ENCODE measurements at places on chromosomes 7 and 10.
A peak's percentile ranks its signal among the peaks of the same experiment; 100 is the strongest.

DNA sequence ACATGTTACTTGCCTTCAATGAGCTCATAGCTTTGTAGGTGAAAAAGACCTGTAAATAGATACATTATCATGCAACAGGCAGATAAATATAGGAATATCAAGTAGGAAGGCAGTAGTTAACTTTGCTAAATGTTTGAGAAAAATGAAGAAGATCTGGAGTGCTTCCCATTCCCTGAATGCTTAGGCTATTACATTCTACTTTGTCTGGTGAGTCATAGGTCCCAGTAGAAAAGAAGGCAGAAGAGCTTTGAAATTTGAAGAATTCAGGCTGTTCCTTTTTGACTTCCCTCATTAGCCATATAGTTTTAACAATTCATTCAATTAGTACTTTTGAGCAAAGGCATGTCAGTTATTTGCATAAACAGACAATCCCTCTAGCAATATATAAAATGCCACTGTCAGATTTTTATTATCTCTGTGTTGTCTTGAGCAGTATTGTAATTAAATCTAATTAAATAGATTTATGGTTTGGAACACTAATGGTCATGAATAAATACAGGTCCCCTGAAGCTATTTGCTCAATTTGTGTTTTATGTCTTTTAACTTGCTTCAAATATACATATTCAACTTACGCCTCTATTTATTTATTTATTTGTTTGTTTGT is 875.0 kb downstream of the REEP3 start:
- no peak for DNase-seq

GRCh38 chr10:132443605-132443982 is 46.6 kb downstream of the PWWP2B start:
- DNase-seq: peak; percentile 78

DNA sequence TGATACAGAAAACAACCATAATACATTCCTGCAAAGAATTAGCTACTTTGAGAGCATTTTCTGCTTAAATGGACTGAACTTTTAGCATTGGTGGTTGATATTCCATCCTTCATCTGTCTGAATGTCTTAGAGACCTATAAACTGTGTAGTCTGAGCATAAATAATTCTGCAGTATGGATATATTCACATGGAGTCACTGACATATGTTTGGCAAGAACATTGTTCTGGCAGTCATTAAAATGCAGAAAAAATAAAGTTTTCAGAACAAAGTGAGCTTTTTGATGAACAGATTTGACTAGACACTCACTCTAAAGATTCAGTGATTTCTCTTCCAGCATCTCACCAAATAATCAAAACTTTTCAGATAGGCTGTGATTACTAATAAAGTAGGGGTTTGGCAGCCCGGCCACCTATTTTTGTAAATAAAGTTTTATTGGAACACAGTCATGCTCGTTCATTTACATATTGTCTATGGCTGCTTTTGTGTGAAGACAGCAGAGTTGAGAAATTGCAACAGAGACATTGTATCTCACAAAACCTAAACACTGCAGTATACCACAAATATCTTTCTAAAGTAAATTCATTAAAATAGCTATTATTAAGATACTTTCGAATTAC is 44.1 kb upstream of the RAPGEF5 start:
- DNase-seq: no peak

GRCh38 chr7:73829505-73829904 is 1.3 kb upstream of the CLDN4 start:
- no peak for DNase-seq

DNA sequence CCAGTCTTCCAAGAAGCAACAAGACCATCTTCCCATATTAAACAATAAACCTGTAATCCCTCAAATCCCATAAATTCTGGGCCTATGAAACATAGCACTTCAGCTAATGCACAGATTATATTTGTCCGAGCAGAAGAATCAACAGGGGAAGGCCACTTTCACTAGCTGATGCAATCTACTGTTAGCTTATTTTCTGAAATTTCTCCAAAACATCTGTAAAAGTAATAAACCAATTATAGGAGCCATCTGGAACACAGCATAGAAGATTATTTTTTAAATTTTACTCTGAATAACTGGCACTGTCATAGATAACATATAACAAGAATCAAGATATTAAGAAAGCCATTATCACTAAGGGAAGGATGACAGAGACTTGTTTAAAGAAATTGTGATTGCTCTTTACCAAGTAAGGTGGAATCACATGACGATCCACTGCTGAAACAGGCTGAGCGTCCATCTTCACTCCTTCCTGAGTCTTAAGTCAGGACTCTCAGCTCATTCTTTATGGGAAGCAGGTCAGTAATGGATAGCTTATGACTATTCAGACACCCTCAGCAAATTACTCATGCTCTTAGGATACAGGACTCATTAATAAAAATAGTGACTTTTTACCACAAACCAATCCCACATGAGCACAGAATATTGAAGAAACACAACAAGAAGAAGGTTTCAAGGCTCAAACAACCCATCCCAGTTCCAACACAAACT is 719.5 kb downstream of the XPNPEP1 start:
- no peak for DNase-seq

DNA sequence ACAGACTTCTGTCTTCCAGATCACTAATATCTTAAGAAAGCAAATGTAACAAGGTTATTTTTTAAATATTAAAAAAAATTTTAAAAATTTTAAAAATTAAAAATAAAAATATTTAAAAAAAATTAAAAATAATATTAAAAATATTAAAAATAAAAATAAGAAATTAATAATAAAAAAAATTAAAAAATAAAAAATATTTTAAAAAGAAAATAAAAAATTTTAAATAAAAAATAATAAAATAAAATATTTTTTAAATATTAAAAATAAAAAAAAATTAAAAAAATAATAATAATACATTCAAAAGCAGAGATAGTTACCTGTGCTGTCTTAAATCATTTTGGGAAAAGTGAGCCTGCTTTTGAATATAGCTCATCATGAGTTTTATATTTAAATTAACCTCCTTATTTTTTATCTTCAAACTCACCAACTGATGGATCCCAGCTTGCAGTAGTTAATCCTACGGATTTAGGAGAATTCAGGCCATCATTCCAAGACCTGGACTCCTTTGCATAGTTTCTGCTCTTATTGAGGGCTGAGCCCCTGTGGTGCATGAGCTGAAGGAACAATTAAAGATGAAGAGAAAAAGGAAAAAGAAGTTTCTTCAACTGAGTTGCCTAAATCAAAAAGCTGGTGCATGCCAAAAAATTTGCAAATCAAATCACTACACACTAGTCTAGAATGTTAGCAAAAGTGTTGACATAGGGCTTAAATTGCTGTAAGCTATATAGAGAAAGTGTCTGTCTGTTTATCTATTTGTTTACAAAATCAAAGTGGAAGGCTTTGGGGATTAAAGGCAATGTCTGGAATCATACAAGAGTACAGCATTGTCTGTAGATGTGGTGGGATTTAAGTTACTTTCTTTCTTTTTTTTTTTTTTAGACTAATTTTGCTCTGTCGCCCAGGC is 50.5 kb upstream of the ZNF438 start:
- DNase-seq: no peak

GRCh38 chr10:114571316-114571999 is 86.6 kb downstream of the ABLIM1 start:
- no peak for DNase-seq

GRCh38 chr10:122725768-122726167 is 26.1 kb upstream of the C10orf120 start:
- DNase-seq: no peak

GRCh38 chr7:29115130-29115687 is 31.1 kb downstream of the CPVL start:
- no peak for DNase-seq

DNA sequence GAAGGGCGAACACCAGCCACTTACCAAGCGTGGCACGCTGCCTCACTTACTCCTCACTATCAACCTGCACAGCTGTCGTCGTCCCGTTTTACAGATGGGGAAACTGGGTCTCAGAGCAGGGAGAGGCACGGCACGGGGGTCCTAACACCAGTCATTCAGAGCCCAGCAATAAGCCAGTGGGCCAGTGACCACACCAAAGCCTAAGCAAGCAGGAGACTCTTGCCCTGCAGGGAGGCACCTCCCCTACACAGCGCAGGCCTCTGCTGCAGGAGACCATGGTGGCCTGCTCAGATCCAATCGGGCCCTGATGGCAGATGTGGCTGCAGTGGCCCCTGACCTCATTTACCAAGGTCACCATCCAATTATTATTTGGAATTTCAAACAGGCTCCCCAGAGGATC is 4.8 kb downstream of the SLIT1 start:
- no peak for DNase-seq

- DNase-seq: no peak
These were observed 28.4 kb upstream of the OPALIN start for GRCh38 chr10:96387161-96387560.

GRCh38 chr7:30647589-30648364 is 34.5 kb downstream of the CRHR2 start:
- DNase-seq: no peak

- no peak for DNase-seq
These were observed 5.5 kb upstream of the OPN1SW start for GRCh38 chr7:128781126-128781525.

GRCh38 chr7:132407764-132408163 is 168.5 kb downstream of the PLXNA4 start:
- DNase-seq: no peak

DNA sequence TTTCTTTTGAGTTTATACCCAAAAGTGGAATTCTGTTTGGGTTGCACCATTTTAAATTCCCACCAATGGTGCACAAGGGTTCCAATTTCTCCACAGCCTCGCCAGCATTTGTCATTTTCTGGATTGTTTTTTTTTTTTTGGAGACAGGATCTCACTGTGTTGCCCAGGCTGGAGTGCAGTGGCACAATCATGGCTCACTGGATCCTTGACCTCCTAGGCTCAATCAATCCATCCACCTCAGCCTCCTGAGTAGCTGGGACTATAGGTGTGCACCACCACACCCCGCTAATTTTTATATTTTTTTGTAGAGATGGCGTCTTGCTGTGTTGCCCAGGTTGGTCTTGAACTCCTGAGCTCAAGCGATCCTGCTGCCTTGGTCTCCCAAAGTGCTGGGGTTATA is 46.6 kb downstream of the CUX1 start:
- no peak for DNase-seq

DNA sequence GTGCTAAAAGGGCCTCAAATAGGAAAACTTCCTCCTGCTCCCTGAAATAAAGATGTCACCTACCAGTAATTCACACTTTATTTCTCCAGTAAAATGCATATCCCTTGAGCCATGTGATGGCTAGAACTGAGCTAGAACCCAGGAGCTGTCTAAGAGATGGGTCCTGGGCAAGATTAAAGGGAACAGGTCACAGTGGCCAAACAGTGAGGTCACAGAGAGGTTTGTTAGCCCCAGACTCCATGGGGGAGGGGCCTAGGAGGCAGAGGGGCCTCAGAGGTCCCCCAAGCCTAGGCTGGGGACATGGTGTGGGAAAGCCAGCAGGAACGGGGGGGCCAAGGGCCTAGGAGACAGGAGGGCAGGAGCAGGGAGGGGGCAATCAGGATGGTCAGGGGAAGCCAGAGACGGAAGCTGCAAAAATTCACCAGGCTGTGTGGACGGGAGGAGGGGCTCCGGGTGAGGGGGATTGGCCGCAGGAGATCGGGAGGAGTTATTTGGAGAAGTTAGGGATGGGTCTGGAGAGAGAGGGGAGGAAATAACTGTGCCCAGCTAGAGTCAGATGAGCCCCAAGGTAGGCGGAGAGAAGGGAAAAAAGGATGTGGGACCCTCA is 3.3 kb downstream of the FBXO24 start:
- DNase-seq: no peak

- DNase-seq: no peak
These were observed 545.4 kb upstream of the FZD8 start for GRCh38 chr10:36187380-36188079.

- peak; percentile 73 for DNase-seq
These were observed 2.2 kb upstream of the IGFBP3 start for GRCh38 chr7:45923290-45923689.

DNA sequence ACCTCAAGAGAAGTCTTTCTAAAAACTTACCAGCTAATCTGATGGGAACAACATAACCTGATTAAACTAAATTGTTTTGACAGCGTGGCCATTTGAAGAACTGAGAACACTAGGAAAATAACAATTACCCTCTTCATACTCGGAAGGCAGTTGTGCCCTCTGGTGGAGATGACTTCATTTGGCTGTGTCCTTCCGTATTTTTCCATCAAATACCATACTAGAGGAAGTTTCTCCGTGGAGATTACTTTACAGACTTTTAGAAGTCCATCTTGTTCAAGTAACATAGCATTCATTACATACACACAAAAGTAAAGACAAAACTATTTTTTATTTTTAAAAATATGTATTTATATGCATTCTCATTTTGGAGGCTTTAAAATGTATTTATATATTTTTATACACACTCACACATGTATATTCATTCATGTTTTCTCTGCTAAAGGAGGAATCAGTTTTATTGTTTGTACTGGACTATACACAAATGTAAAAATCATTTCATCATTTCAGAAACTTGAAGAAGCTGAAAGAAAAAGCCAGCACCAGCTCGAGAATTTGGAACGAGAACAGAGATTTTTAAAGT is 25.2 kb downstream of the SMNDC1 start:
- DNase-seq: no peak

DNA sequence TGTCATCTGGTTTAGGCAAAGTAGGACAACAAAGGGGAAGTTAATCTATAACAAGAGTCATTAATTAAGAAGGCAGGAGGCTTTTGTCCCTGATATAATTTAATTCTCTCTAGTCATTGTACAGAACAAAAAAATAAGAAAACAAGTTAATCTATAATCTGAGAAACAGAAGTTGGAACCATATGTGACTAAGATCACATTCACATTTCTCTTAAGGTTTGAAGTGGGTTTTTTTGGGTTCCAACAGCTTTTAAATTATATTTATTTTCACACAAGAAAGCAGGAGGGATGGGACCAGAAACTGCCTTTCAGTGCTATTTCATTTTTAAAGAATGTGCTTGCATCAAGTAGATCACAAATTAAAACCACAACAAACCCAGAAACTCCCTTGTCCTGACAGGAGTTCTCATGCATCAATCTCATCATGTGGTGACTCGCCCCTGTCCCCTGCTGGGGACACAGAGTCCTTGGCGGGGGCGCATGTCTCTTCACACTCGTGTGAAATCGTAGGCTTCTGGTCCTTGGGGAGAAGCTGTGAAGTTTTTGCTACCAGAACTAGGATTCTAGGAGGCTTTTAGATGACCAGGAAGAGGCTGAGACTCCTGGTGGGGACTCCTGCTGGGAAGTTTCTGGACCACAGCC is 10.1 kb upstream of the OPN4 start:
- no peak for DNase-seq
